ENCODE measurements at places on chromosomes 11 and 22.
A peak's percentile ranks its signal among the peaks of the same experiment; 100 is the strongest.

DNA sequence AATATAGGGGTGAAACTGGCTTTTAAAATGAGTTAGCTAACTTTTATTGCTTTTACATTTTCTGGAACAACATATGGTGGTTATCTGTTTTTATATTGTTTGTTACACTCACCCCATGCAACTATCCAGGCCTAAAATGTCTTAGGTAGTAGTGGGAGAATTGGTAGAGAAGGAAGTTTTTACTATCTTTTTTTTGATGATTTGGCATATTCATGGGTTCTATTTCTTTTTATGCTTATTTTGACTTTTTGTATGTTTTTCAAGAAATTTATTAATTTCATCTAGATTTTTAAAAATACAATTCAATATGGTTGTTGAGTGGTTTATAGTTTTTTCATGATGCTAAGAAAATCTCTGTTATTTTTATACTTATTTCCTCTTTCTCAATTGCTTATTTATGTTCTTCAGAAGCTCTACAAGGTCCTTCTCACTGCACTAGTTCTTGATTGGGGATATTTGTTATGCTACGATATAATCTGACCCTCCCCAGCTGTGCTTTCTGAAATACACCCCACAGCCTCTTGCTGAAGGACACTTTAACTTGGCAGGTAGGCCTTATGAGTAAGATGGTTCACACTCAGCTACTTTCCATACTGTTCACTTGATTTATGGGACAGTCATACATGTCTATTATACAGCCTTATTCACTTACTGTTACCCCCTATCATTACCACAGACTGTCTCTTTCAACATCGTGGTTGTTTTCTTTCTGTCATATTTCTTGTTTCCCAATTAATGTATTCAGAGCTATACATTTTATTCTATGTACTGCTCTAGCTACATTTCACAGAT lies 431.2 kb downstream of the METTL15 start:
- no peak for DNase-seq

GRCh38 chr11:124934862-124935547 lies 842 bp downstream of the HEPACAM start:
- DNase-seq: no peak

GRCh38 chr22:21044931-21045584 lies 688 bp upstream of the LRRC74B start:
- no peak for DNase-seq

- DNase-seq: peak; percentile 64
These were observed 51.5 kb upstream of the GAL start for GRCh38 chr11:68632802-68633201.

- no peak for DNase-seq
These were observed 245.4 kb downstream of the BUD13 start for GRCh38 chr11:116527180-116527991.

GRCh38 chr22:35301372-35301874 lies 1.7 kb downstream of the TOM1 start:
- peak; percentile 39 for DNase-seq

DNA sequence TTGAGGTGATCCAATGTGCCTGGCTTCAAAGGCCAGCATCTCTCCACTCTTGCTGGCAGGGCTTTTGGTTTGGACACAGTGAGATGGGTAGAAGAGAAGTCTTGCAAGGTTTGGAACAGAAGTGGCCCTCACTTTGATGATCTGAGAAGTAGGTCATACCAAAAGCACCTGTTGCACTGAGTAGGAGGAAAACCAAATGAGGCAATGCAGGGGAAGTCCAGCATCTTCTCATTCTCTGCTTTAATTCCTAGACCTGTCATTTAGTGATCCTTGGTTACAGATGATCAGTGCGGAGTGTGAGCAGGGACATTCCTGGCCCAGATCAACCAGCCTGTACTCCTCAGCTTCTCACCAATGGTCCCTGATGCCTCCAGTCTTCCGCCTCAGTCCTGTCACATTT lies 990.5 kb downstream of the OPCML start:
- DNase-seq: no peak

- DNase-seq: no peak
These were observed 7.6 kb downstream of the OR56A1 start for GRCh38 chr11:6022956-6023355.

Measured in transverse colon (tissue), 4 donors.